SK-N-SH (cell line): ENCODE measurements at places on chromosomes 3 and 15.
A peak's percentile ranks its signal among the peaks of the same experiment; 100 is the strongest.

DNA sequence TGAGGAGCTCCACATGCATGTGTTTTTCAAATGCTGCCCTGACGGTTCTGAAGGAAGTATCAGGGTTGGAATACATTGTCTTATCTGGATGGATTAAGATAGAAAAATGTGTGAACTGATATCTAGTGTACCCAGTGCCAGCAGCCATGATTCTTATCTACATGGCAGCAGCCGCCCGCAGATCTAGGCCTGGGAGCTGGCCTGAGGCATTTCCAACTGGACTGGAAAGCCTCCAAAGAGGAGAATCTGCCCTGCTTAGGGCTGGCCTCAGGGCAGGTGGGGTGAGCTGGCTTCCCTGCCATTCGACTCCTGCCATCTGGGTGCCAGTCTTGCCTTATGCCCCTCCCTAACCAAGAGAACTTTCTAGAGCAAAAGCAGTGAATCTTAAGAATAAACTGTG lies 125.8 kb downstream of the SSR3 start:
- DNase-seq, result no peak
- H3K27me3 ChIP-seq, result no peaks in the 10 kb centered on the region
- no peak overlapping the region for H3K27ac ChIP-seq
- no peak overlapping the region for H3K4me3 ChIP-seq
- peaks cover 16% of the 10 kb centered on the region; the same call in 1 of the 2 replicates for H3K36me3 ChIP-seq

- H3K27ac ChIP-seq, result peak overlapping the region; percentile 97
- no peak for DNase-seq
- no peaks in the 10 kb centered on the region for H3K27me3 ChIP-seq
- no peaks in the 10 kb centered on the region for H3K36me3 ChIP-seq
- peaks cover 5% of the 10 kb centered on the region for H3K4me1 ChIP-seq
These were observed 15.4 kb downstream of the TMOD3 start for GRCh38 chr15:51844747-51845426.

DNA sequence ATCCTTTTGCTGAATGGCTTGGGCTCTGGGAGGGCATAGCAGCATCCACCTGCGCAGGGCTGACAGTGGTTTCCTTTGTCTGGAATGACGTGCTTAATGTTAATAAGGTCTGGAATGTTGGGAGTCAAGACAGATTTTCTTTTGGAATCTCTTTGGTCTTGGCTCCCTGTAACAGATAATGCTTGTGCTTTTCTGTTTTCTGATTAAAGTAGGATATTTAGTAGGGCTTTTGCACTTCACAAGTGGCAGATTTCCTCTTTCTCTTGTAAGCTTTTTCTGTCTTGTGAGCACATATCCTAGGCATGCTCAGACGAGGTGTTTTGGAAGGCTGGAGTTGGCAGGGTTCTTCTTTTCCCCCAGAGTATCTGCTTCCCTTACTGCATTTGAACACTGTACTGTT lies 189.6 kb downstream of the GHSR start:
- peak overlapping the region; percentile 67 for H3K27ac ChIP-seq
- H3K27me3 ChIP-seq, result no peaks in the 10 kb centered on the region
- H3K4me1 ChIP-seq, result peaks cover 11% of the 10 kb centered on the region
- DNase-seq, result no peak
- no peak overlapping the region for H3K4me3 ChIP-seq
- H3K36me3 ChIP-seq, result peaks cover 8% of the 10 kb centered on the region; the same call in 1 of the 2 replicates

DNA sequence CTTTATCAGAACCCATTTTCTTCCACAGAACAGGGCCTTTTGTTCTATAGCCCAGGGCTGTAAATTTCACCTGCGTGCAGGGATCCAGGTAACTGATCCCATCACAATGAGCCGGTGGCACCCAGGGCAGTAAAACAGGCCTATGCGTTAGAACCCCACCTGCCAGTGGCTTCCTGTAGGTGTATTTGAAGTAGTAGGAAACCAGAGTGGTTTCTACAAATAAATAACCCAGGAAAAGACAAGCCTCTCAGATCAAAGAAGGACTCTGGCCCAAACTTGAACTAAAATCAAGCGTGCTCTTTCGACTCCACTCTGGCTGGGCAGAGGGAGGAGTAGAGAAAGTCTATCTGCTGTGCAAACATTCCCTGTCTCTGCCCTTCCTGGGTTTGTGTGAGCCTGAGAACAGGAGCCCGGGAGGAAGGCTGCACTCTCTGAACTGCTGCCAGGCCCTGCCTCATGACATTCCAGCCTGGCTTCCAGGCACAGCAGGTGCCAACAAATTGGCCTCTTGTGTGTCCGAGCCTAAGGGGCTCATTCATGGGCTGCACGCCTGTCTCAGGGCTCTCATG lies 77.7 kb downstream of the CEMIP start:
- H3K27me3 ChIP-seq, result no peaks in the 10 kb centered on the region
- DNase-seq, result no peak
- H3K36me3 ChIP-seq, result no peaks in the 10 kb centered on the region; the same call in 1 of the 2 replicates
- H3K27ac ChIP-seq, result no peak overlapping the region
- H3K4me3 ChIP-seq, result no peak overlapping the region

GRCh38 chr3:94150113-94150512 lies 87.3 kb downstream of the NSUN3 start:
- peaks cover 5% of the 10 kb centered on the region for H3K4me1 ChIP-seq
- H3K27ac ChIP-seq, result no peak overlapping the region
- H3K36me3 ChIP-seq, result no peaks in the 10 kb centered on the region
- H3K4me3 ChIP-seq, result no peak overlapping the region
- DNase-seq, result no peak

GRCh38 chr3:171777596-171777995 lies 32.7 kb downstream of the PLD1 start:
- H3K27ac ChIP-seq, result no peak overlapping the region
- H3K36me3 ChIP-seq, result no peaks in the 10 kb centered on the region
- no peaks in the 10 kb centered on the region for H3K27me3 ChIP-seq
- H3K4me3 ChIP-seq, result no peak overlapping the region
- no peaks in the 10 kb centered on the region for H3K4me1 ChIP-seq

DNA sequence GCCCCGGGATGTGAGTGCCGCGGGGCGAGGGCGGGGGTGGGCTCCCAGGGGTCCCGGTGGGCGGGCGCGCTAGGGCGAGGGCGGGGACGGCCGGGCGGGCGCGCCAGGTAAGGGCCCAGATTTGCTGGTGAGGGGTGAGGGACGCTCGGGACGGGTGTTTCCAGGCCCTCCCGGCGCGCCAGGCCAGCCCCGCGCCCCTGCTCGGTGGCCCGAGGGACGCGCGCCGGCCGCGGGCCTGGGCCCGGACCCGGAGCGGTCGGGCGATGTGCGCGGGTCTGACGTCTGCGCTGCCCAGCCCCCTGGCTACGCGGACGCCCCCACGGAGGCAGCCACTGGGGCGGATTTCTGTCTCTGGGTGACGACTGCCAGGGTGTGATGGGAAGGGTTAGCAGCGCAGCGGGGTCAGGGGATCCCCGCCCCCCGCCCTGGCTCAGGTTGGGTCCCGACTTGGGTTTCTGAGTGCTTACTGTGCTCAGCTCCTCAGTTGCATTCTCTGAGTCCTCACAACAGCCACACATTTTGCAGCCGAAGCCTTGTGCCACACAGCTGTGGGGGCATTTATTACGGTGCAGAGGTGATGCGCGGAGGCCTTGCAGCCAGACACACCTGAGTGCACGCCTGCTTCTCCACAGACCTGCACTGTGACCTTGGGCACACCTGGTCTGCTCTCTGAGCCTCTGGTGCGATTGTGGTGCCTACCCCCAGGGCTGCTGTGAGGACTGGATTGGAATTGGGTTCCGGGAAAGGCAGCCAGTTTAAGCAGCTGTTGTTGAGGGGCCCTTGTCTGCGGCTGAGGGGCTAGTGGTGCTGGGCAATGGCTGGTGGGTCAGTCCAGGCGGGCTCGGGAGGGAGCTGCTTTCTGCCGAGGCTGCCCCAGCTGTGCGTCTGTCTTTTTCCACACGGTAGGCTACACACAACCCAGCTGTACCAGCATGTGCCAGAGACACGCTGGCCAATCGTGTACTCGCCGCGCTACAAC lies 523 bp downstream of the HDAC11 start:
- H3K27ac ChIP-seq, result no peak overlapping the region
- no peaks in the 10 kb centered on the region for H3K27me3 ChIP-seq
- H3K36me3 ChIP-seq, result no peaks in the 10 kb centered on the region; the same call in 1 of the 2 replicates
- DNase-seq, result no peak

DNA sequence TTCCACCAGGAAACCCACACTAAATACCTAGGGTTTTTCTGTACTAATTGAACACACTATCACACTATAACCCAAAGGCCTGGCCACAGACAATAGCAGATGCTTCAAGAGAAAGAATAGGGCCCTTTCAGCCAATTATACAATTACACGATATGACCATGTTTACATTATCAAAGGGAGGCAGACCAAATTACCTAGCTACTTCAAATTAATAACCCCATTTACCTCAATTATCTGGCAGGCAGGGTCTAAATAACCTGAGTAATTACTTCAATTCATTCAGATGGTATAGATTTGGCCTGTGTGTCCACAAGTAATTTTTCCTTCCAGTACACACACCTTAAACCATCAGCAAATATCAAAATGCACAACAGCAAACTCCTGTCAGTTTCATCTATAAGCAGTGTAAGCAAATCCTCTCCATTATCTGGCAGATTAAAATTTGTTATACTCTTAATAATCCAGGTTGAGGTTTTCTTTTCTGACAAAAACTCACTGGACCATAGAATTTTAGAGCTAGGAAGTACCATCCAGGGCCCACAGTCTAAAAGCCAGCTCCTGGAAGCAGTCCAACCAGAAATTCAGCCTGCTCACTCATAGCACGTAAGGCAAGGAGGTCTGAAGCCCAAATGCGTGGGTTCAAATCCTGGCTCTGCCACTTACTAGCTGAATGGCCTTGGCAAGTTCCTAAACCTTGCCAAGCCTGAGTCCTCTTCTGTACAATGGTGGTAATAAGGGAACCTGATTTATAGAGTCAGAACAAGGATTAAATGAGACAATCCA lies 51.8 kb downstream of the RFTN1 start:
- H3K4me1 ChIP-seq, result peaks cover 5% of the 10 kb centered on the region; the same call in 1 of the 2 replicates
- no peaks in the 10 kb centered on the region for H3K36me3 ChIP-seq
- no peaks in the 10 kb centered on the region for H3K27me3 ChIP-seq
- H3K27ac ChIP-seq, result peak overlapping the region; percentile 96
- DNase-seq, result peak; percentile 55

- H3K36me3 ChIP-seq, result no peaks in the 10 kb centered on the region
- H3K4me1 ChIP-seq, result no peaks in the 10 kb centered on the region
- no peaks in the 10 kb centered on the region for H3K27me3 ChIP-seq
- DNase-seq, result no peak
These were observed 16.3 kb downstream of the ACOX2 start for GRCh38 chr3:58520403-58521335.

- no peak for DNase-seq
- H3K36me3 ChIP-seq, result peaks cover 44% of the 10 kb centered on the region
- no peak overlapping the region for H3K4me3 ChIP-seq
- no peaks in the 10 kb centered on the region for H3K4me1 ChIP-seq
- no peaks in the 10 kb centered on the region for H3K27me3 ChIP-seq
These were observed 13.3 kb downstream of the NFKBIZ start for GRCh38 chr3:101862416-101863165.

DNA sequence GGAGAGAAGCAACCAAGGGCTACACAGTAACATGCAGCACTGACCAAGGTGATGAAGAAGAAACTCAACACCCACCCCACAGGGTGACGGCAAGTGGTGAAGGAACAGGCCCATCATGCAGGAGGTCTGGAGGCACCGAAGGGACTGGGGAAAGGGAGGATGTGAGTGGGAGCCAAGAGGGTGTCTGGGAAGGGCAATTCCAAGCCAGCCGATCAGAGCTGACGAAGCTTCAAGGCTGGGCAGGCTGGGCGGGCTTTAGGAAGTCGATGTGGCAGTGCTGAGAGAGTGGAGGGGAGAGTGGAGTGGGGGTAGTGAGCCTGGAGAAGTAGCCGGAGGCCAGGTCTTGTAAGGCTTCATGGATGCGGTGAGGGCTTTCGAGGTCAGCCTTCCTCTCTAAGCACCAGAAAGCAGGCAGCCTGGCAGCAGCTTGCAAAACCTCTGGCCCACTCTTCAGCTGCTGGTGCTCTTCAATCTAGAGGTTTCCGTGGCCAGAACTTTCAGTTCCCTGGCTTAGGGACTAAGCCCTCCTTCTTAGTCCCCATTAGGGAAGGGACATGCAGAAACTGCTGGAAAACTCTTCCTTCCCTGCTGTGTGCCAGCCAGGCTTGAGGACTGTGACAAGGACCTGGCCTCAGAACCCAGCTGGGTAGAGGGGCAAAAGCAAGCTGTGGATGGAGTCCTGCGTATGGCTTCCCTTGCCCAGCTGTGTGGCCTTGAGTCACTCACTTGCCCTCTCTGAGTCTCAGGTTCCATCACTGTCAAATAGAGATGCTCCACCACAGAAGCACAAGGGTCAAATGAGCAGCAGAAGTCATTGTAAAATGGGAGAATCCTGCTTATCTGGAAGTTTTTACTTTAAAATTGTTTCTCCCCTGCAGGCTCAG lies 72.1 kb downstream of the TLE3 start:
- DNase-seq, result no peak
- no peak overlapping the region for H3K27ac ChIP-seq
- peaks cover 17% of the 10 kb centered on the region; the same call in 1 of the 2 replicates for H3K4me1 ChIP-seq
- H3K36me3 ChIP-seq, result no peaks in the 10 kb centered on the region
